ENCODE measurements at places on chromosomes 3 and 15. TPM values are rescaled to one million over a fixed set of nuclear protein-coding genes. Genes with fewer than 3 reads are reported as not detected.

The ITIH1 gene
- total RNA-seq, result not detected

The EPHB3 gene
- 13.4 TPM for total RNA-seq

The HHLA2 gene
- total RNA-seq, result not detected

The BCL2A1 gene
- total RNA-seq, result not detected

The ACKR4 gene
- not detected for total RNA-seq

The LEKR1 gene
- 1.8 TPM for total RNA-seq

The GPR149 gene
- total RNA-seq, result not detected

The TRIM59 gene
- total RNA-seq, result 39.0 TPM

The C3orf80 gene
- total RNA-seq, result 0.44 TPM

The COLQ gene
- 2.8 TPM for total RNA-seq

The GOLGA8G gene
- total RNA-seq, result not detected

The THUMPD3 gene
- 61.0 TPM for total RNA-seq

The CCDC50 gene
- 48.4 TPM for total RNA-seq

The TMEM212 gene
- total RNA-seq, result not detected

The ONECUT1 gene
- 36.5 TPM for total RNA-seq

The SKOR1 gene
- 0.49 TPM for total RNA-seq

The NEDD4 gene
- total RNA-seq, result 20.3 TPM

The WDR49 gene
- total RNA-seq, result 5.4 TPM

The MYO9A gene
- 33.6 TPM for total RNA-seq
